Anterior cingulate cortex (tissue), 58 donors: ENCODE measurements at places on chromosomes 12 and 14.
A peak's percentile ranks its signal among the peaks of the same experiment; 100 is the strongest.

- DNase-seq, result no peak
Measured at GRCh38 chr14:30657606-30658163, 35.6 kb downstream of the SCFD1 start.

GRCh38 chr12:26836201-26836600 lies 3.2 kb upstream of the ITPR2 start:
- no peak for DNase-seq

DNA sequence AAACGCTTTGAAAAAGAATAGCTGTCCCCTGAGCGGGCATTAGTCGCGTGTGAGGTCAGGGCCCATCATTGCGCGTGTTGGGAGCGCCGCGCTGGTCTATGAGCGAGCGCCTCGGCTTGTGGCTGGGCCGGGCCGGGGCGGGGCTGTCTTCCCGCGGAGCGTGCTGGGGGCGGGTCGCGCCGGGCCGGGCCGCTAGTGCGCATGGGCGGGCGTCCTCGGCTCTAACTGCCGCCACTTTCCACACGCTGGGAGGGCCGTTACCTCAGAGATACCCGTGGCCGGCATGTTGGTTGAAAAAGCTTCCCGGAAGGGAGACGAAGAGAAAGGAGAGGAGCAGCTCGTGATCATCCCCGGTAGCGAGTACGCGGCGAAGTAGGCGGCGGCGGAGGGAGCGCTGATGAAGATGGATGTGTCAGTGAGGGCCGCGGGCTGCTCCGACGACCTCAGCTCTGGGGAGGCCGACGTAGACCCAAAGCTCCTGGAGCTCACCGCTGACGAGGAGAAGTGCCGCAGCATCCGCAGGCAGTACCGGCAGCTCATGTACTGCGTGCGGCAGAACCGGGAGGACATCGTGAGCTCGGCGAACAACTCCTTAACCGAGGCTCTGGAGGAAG lies at the start of gene EID3:
TSS of gene EID3 (plus strand) at position 202 of the 614 bp plus-strand sequence. CDS start at position 398, 196 bp downstream.
- DNase-seq, result peak; percentile 84

DNA sequence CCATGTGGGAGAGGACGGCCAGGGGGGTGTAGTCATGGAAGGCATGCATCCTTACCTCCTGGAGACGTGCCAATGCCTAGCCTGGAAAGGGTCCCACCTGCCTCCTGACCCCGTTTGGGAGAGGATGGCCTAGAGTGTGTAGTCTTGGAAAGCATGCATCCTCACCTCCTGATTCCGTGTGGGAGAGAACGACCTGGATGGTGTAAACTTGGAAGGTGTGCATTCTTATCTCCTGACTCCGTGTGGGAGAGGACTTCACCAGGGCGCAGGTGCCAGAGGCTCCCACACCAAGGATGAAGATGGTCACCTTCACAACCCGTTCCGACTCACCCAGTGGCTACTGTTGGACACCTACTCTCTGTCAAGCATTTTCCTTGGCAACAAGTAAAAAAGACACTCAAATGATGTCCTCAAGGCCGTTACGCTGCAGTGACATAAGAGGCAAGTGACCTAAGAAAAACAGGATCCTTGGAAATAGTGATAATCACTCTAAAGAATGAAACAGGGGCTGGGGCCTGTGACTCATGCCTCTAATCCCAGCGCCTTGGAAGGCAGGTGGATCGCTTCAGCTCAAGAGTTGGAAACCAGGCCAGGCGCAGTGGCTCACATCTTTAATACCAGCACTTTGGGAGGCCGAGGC lies 37.5 kb upstream of the FZD10 start:
- DNase-seq, result no peak

- no peak for DNase-seq
Measured at GRCh38 chr14:98223106-98223505, 1048.9 kb downstream of the BCL11B start.

DNA sequence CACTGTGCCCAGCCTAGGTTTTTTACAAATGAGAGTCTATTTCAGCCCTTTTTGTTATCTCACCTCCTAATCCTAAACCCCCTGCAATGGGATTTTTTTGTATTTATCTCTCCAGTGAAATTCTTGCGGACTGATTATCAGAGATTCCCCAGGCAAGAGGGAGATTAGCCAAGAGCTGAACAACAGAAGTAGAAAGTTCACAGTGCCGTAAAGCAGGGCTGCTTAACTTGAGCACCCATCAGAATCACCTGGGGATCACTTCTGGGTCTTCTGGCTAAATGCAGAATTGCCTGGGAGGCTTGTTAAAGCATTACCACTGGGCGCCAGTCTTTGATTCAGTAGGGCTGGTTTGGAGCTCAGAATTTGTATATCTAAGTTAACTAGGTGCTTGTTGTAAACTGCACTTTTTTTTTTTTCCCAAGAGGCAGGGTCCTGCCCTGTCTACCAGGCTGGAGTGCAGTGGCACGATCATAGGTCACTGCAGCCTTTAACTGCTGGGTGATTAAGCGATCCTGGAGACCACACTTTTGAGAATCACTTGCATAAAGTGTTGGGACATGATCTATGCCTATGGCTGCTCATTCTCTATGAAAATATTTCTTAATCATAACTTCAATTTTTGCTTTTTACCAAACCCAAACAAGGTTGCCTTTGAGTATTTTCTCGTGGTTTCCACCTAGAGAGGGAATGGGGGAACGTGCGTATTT lies 1.1 kb upstream of the DPPA3 start:
- DNase-seq, result no peak

DNA sequence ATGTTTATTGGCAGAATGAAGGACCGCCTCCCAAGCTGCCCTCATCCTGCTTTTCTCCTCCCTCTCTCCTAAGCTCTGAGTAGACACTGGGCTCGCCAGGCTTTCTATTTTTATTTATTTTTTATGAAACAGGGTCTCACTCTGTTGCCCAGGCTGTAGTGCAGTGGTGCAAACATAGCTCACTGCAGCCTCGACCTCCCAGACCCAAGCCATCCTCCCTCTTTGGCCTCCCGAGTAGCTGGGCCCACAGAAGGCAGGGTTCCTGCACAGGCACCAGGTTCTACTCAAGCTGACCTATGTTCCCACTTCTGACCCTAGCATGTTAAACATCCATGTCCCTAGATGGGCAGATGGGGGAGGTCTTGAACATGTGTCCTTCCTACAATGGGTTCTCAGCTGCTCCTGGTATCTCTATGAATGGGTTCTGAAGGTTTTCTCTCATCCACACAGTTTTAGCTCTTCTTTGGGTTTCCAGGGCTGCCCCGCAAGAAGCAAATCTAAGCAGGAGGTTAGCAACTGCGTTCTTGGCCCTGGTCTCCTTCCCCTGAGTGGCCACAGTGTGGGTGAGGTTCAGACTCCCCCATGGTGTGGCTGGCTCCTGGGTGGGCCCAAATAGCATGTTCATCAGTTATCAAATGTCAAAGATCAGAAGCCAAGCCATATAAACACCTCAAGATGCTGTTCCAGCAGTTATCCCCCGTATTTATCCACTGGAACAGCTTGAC lies 167.3 kb downstream of the ZFP36L1 start:
- no peak for DNase-seq

- DNase-seq, result no peak
Measured at GRCh38 chr12:118354903-118355302, 17.8 kb downstream of the TAOK3 start.

DNA sequence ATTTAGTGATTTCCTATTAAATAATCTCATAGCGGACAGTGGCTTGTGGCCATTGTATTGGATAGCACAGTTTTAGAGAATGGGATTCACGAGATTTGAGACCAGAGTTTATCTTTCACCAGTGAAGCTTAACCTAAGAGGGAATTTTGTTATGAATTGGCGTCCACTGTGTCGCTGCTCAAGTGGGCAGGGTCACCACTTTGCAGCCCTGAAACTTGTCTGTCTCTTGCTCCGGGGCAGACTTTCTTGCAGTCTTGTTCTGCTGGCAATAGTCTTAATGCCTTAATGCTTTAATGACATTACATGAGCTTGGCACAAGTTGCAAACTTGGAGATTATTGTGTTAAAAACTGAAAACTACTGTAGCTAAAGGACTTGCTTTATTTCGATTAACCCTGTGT lies 72.8 kb upstream of the PPM1H start:
- no peak for DNase-seq

- DNase-seq, result no peak
Measured at GRCh38 chr12:47742253-47742825, 16.3 kb downstream of the RAPGEF3 start.

- DNase-seq, result no peak
Measured at GRCh38 chr12:53709671-53710070, 17.6 kb downstream of the CALCOCO1 start.

DNA sequence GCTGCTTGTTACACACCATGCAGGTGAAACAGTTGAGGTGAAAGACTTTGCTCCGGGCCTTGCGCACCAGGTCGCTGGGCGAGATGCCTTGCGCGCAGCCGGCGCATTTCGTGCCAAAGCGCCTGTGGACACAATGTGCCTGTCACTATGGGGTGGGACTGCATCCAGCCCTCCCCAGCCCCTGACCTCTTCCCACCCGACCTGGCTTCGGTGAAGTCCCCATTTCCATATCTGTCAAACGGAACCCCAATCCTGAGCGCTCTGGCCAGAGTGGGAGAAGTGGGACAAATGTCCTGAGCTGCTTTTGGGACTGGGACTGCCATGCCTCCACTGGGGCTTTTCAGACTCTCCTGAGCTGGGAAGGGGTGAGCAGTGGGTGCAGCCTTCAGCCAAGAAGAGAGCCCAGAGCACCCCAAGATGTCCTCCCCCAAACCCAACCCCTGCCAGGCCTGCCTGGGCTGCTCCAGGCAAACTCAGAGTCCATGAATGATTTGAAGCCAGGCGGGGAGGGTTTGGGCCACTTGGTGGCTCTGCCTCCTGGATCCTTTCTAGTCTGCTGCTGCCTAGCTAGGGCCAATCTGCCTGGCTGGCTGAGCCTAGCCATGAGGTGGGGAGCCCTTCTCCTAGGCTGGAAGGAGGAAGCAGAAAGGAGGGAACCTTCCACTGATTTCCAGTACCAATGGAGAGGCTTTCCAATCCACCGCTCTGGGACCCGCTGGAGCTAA lies 2.3 kb downstream of the LHX5 start:
- DNase-seq, result no peak

GRCh38 chr14:104215706-104216334 lies 77.4 kb downstream of the KIF26A start:
- DNase-seq, result no peak

DNA sequence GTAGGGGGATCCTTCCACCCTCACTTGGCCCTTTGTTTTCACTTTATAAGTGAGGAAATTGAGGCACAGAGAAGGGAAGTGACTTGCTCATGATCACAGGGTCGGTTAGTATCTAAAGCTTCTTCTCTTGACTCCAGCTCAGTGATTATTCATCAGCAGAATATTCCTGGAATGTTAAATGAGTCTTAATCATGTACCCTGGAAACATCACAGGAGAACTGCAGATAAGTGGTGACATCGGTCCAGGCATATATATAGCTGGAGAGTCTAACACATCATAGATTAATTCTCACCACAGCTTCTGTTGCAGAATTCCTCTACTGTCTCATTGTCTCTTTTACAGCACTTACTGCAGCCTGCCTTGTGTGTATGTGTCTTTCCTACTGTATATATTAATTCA lies 69.9 kb downstream of the PAH start:
- DNase-seq, result no peak

DNA sequence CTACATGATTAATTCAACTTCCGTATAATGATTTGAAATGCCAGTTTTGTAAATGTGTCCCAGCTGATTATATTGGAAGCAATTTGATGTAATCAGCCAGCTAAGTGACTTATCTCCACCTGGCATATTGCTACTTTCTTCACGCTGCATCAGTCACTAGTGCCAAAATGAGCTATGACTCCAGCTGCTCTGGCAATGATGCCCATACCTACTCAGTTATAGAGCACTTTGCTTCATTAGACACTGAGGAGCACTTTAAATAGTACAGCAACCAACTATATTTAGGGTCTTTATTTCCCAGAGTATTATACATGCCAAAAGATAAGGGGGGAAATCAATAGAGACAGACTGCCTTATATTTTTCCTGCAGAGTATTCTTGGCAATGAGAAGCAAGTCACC lies 67.9 kb upstream of the LIN7A start:
- DNase-seq, result no peak

DNA sequence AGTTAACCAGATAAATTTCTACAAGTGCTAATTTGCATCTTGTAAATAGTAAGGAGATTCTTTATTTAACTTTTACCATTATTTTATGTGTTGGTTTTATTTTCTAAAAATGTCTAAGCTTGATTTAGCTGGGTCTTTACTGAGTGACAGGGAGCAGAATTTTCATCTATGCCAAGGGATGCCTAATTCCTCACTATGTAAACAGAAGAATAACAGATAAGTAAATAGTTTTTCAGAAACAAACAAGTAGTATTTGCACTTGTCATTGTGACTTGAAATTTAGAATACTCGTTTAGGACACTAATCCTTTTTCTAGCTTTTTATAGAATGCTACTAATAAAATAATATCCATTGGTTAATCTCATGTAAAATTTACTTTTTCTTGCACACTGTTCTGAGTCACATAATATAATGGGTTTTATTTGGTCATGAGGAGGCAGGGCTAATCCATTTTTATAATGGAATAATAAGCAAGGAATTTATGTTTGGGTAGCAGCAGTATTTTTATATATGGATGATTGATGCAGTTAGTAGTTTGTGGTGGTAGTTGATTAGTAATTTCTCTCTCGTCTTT lies 746.5 kb downstream of the SLC6A15 start:
- no peak for DNase-seq

DNA sequence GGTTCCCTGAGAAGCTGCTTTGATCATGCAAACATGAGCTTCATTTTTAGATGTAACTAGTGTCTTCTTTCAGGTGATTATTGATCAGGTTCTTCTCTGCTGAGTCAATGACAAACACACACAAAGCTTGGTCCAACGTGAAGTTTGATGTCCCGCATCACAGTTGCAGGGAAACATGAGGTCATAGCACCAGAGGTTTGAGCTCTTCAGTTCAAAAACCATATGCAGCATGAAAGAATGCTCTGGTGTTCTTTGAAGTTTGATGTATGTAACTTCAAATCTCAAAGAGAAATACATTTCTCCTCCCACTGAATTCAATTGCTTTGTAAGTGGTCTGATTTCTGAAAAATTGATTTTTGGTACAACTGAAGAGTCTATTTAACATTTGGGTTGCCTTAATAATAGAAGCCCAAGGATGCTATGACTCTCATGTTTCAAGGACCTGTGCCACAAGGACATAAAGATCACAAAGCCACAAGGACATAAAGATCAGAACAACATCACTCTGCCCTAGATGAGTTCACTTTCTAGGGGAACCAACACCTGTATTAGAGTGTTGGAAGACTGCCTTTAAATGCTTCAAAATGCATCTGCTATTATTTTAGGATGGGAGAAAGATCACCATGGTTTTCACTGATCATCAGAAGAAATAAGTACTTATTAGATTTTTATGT lies 31.1 kb upstream of the AMIGO2 start:
- no peak for DNase-seq

DNA sequence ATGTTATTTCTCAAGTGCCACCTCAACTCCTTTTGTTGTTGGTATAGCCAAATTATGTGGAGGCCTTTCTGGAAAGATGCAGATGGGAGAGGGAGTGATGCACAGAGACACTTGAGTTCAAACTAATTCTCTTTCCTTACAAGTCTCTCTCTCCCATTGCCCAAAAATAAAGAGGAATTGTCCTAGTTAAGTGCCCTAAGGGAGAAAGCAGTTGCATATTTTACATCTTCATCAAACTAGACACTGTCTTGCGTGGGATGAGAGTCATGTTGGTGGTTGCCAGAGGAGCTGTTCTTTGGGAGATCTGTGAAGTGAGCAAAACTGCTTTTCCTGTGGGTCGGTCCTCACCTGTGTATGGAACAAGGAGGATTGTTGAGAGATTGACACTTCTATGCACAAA lies 72.2 kb downstream of the EP400 start:
- DNase-seq, result no peak

- no peak for DNase-seq
Measured at GRCh38 chr14:58765418-58765831, 127.7 kb downstream of the DACT1 start.

GRCh38 chr12:13570005-13570694 lies 373.6 kb downstream of the EMP1 start:
- DNase-seq, result no peak
